ENCODE measurements at places on chromosomes 12 and 14.

DNA sequence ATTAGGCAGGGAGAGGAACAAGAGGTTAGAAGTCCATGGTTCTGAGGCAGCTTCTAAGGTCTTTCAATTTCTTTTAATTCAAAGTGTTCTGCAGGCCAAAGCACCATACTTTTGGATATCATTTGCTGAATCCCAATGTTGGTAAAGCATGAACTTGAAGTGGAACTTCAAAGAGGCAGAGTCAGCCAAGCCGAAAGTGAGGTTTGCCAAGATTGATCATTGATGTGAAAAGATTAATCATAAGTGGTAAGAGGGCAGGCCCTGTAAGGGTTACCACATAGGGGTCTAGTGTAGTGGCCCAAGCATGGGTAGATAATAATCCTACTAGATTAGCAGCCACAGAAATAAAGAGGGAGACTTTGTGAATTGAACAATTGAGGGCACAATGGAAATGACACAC, 191.7 kb upstream of the DIO2 start:
- no peak for DNase-seq

GRCh38 chr12:78721906-78722305, 142.7 kb upstream of the SYT1 start:
- peak; percentile 8 for DNase-seq

DNA sequence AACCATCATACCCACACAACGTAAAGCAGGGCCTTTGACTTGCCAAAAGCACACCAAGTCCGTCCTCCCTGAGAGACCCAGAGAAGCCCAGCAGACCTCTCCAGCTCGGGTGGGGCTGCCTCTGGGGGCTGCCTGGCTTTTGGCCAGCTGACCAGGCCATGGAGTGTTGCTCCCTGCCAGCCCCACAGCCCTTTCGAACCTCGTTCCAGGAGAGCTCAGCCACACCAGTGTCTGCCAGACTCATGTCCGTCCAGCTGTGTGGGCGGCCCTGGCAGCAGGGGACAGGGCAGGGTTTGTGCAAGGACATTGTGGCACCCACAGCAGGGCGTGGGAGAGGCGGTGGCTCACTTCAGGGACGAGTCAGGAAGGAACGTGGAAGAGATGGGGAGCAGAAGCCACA, 22.6 kb upstream of the IRF2BPL start:
- peak; percentile 80 for DNase-seq

DNA sequence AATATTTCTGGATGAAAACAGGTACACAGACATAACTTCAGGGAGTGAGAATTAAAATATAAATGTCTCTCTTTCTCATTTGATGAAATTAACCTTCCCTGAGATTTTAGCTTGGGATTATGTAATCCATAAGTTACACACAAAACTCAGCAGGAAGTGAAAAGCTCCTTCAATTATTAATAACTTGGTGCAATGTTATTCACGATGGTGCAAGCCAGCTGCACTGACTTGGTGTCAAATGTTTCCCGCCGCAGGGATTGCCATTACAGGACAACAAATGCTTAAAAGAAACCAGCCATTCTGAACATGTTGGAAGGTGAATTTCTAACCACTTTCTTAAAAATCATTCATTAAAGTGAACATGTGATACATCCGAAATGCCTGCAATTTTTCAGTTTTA, 250.4 kb downstream of the FOXN3 start:
- DNase-seq = peak; percentile 14

DNA sequence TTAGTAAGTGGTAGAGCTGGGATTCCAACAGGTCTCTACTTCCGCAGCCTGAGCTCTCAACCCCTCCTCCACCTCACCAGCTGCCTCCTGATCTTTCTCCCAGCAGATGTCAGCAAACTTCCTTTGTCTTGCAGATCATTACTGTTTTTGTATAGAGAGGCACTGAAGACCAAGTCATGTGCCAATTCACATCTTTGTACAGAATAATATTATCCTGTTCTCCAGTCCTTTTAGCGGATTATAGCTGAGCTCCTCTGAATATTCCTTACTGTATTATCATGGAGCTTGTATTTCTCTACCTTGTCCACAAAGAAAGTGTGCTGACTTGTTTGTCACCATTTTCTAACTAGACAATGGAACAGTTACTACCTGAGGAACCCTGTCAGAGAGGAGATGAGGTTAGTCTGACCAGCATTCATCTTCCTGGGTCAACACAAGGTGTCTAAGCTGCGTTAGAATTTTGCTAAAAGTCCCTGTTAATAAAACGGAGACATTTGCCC, 142.3 kb upstream of the ARHGAP5 start:
- DNase-seq = no peak

DNA sequence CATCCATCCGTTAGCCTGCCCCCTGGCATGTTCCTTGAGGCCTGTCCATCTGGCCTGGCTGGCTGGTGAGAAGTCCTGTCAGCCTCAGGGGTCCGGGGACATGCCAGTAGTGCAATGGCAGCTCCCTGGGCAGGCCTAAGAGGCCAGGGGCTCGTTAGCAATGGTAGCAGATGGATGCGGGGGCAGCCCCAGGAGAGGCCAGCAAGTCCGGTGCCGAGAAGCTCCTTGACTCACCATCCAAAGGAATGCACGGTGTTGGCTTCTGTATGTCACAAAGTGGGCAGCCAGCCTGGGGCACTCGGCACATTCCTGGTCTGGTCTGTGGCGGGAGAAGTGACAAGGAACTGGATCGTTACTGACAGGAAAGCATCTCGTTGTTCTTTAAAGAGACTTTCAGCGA, 319.9 kb downstream of the CACNA1C start:
- DNase-seq = no peak

DNA sequence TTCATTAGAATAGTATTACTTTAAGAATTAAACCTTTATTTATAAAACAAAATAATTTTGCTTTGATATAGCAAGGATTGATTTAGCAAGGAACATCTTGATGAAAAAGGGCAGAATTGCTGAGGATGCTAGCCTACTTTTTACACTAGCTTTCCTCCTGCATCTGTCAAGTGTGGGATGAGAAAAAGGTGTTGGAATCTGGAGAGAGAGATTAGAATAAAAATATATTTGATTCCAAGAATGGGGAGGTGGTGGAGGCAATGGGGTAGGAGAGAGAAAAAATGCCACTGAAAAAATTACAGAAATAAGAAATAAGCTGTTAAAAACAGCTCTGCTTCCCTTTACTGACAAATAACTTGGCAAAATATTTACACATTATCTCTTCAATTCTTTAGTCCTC, 98.9 kb downstream of the NUMB start:
- DNase-seq = no peak

DNA sequence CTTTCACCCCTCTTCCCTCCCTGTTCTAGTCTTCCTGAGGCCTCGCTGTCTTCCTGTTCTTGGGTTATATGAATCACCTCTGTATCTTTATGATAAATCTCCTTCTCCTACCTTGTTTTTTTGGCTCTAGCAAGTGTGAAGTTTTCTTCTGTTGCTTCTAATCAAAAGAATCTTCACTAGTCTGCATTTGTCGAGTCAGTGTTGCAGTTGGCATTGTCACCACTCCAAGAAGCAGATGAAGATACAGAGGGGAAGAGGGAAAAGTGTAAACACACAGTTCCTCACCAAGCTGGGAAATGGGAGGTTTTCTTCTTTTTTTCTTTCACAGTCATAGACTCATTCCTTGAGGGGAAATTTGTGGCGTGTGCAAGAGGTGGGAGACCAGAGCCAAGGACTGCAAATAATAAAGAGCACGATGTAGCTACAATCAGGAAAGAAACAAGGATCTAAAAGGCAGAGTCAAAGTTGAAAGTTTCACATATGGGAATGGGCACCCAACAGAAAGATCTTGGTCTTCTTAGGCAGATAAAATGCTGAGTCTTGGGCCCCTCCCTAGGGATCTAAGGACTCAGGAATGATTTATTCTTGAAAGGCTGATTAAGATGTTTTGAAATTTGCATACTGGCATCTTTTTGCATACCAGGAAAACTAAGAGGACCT, 22.2 kb upstream of the PRICKLE1 start:
- no peak for DNase-seq

DNA sequence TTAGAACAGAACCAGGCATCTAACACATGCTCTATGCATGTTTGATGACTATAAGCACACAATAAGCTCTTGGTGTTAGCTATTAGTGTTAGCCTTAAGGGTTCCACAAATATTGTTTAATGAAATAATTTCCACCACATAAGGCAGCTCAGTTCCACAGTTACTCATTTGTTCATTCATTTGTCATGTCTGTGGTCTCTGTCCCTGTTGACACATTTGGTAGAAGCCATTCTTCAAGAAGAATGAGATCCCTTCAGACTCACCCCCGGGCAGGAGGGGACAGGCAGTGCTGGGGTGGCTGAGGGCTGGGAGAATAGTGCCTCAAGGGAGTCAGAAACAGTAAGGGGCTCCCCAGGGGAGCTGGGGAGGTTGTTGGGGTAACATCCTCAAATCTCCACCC, 3.7 kb upstream of the FAIM2 start:
- no peak for DNase-seq

- peak; percentile 52 for DNase-seq
Observed at GRCh38 chr12:107759410-107759809, 1.5 kb downstream of the PRDM4 start.

DNA sequence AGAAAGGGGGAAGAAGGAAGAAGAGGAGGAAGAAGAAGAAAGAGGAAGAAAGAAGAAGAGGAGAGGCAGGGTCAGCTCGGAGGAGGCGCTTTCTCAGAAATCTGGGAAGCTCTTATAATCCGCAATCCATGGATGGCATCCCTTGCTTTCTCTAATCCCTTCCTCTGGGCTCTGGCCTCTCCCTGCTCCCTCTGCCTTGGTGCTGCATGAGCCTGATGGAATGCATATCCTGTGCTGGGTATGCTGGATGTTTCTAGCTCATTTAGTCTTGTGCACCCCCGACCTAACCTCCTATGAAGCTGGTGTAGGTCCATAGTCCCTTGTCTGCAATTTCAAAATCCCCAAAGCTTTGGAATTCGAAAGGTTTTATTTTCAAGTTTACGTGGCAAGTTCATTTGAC, 94.2 kb upstream of the MYL2 start:
- DNase-seq = no peak

GRCh38 chr14:61510736-61511557, 184.4 kb upstream of the HIF1A start:
- no peak for DNase-seq

DNA sequence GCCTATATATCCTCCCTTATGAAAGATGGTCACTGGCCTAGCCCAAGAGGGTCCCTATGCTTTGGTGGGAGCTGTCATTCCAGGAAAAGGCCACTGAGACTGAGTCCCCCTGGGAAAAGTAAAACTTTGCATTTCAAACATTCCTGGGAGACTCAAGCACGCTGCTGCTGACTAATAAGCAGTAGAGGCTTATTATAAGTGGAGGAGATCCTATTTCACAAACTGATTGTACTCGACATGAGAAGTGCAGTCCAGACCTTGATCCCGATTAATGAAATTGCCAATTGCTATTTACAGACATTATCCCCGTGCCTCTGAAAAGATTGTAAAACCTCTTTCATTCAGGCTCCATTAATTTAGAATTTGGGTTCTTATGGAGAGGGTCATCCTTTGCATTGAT, 96.6 kb downstream of the EMP1 start:
- no peak for DNase-seq

DNA sequence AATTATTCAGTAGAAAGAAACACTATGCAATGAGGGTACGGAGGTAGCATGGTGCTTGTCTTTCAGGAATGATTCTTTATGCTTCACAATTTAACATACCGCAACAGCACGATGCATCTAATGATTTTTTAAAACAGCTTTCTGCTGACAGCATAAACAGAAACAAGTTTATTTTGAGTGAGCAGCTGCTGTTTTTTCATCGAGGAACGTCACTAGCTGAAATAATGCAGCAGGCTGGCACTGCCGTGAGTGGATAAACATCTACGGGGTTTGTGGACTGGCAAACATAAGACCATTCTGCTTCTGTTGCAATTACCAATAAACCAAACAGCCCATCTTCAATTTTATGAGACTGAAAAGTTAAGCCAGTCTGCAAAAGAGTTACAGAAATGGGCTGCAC, 871.8 kb downstream of the RPS29 start:
- no peak for DNase-seq

DNA sequence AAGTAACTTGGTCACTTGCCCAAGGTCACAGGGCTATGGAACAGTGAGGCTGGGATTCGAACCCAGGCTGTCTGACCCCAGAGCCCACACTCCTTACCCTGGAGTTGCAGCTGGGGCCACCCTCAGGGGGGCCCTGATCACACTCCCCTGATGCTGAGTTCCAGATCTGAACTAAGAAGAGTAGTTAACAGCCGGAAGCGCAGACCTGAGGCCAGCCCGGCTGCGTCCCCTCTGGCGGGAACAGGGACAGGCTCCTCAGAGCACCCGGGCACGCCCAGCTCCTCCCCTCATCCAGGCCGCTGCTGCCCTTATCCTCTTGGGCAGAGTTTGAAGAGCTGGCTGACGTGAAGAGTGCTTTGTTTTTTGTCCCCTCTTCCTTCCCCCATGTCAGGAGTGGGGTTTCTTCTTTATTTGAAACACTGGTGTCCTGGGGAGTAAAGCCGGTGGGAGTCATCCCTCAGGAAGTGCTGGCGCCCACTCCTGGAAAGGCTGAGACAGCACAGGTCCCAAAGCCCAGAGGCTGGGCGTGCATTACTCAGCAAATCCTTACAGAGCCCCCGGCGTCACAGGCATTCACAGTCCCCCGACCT, 8.7 kb downstream of the PHB2 start:
- peak; percentile 48 for DNase-seq

GRCh38 chr12:49019120-49019430, 499 bp upstream of the PRKAG1 start:
- no peak for DNase-seq

DNA sequence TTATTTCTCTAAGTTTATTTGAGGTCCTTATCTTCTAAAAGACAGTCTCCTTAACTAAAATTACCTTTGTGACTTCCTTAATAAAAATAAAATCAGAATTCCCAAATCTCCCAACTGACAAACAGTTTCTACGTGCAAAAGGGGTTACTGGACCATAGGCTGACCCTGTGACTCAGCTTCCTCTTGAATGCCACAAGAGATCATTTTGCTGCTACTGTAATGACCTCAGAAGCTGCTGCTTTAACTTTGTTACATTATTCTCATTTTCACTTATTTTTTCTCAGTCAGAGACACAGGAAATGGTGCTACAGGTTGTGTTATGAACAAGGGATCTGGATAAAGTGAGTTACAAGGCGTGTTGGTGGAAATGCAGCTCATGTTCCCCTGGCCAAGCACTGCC, 132.2 kb upstream of the TMTC2 start:
- no peak for DNase-seq

DNA sequence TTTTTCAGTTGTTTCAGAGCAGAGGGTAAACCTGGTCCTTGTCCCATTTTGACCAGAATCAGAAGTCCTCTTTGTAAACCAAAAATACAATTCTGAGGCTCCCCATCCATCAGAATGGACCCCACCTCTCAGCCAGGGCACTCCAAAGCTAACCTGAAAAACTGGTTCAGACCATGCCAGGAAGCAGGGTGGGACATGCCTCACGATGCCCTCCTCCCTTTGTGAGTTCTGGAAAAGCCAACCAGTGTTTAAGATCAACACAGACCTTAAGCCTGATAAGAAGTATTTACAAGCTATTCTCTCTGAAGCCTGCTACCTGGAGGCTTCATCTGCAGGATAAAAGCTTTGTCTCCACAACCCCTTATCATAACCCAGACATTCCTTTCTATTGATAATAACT, 35.4 kb downstream of the TNFAIP2 start:
- DNase-seq = no peak

Measured in inflammatory macrophage treated with lipopolysaccharide for 1 hour (primary cell).